ENCODE measurements at places on chromosomes 16 and 17.

DNA sequence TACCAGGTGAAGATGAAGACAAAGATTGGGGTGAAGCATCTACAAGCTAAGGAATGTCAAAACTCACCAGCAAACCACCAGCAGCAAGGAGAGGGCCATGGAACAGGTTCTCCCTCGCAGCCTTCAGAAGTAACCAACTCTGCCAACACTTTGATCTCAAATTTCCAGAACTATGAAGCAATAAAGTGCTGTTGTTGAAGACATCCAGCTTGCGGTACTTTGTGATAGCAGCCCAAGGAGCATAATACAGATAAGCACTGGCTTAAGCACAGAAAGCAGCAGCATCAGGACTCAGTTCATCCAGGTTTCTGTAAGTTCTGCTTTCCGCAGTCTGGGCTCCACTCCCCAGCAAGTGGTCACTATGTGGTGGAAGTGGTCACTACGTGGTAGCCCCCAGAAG lies 16.0 kb upstream of the CDRT4 start:
- DNase-seq = no peak

- no peak for DNase-seq
These were observed 81.6 kb upstream of the CDC42EP4 start for GRCh38 chr17:73393381-73393780.

GRCh38 chr16:90019543-90020259 lies 445 bp upstream of the DBNDD1 start:
- no peak for DNase-seq

DNA sequence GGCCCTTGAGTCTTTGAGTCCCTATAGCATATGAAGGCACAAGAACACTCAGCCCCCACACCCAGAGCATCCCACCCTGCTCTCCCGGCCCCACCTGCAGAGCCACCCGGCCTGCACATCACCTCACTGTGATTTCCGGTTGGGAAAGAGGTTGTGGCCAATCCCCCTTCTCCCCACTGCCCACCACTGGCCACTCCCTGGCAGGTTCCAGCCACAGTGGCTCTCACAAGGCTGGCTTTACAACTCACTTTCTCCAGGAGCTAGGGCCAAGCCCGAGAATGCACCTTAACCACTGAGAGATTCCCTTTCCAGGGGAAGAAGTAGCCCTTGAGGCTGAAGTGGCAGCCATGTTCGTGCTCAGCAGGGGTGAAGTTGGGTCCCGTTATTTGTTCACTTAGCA lies 123.9 kb downstream of the C16orf78 start:
- no peak for DNase-seq

DNA sequence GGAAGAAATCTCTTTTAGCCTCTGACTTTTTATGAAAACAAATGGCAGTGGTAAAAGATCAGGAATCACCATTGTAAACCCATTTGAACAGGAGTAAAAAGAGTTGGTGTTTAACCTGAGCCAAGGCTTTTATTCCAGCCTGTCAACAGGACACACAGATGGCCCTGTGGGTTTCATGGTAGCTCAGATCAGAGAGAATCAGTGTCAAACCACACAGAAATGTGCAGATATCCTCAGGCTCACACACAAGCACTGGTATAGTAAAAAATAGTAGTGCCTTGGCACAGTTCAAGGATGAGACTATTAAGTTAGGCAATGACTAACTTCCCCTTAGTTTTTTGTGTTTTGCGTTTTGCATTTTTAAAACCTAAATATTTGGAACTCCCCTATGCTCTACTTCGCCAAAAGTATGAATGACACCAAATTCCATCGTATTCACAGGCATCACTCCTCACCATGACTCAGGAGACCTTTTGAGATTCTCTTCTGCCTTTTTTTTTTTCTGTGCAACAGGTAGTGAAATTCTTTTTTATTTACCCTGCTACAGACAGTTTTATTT lies 1200.0 kb downstream of the CDH11 start:
- no peak for DNase-seq

- DNase-seq = no peak
These were observed 126.0 kb upstream of the GOT2 start for GRCh38 chr16:58859958-58860669.

DNA sequence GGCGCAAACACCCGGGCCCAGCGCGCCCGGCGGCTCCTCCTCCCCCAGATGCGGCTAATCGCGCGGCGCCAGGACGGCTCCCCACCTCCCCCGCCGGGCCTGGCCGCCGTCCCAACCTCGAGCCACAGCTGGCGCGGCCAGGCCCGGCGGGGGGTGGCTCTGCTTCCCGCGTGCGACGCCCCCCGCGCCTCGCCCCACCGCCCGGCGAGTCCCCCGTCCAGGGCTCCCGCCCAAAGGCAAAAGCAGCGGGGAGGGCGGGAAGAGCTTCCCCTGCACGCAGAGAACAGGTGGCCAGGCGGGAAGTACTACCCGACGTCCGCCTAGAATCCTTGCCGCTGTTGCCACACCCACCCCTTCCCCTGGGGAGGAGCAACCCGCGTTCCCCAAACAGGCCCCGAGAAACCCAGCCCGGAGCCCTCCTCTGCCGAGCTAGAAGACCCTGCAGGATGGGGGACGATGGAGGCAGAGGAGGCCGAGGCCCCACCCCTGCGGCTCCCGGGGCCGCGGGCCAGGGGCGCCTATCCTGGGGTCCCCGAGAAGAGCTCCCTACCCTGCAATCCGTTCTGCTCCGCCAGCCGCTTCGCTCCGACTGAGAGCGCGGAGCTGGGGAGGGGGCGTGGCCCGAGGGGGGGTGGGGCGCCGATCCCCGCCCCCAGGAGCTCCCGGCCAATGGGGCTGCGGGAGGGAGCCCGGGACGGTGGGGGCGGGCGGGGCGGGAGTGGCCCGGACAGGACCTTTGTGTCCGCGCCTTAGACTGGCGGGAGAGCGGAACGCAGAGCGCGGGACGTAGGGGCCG lies at the start of gene CARHSP1:
TSS of gene CARHSP1 (minus strand) at position 591 of the 796 bp plus-strand sequence. CDS start 9,678 bp downstream, outside the sequence.
- peak; percentile 82 for DNase-seq

- no peak for DNase-seq
These were observed 15.0 kb downstream of the CA10 start for GRCh38 chr17:52143542-52143941.

DNA sequence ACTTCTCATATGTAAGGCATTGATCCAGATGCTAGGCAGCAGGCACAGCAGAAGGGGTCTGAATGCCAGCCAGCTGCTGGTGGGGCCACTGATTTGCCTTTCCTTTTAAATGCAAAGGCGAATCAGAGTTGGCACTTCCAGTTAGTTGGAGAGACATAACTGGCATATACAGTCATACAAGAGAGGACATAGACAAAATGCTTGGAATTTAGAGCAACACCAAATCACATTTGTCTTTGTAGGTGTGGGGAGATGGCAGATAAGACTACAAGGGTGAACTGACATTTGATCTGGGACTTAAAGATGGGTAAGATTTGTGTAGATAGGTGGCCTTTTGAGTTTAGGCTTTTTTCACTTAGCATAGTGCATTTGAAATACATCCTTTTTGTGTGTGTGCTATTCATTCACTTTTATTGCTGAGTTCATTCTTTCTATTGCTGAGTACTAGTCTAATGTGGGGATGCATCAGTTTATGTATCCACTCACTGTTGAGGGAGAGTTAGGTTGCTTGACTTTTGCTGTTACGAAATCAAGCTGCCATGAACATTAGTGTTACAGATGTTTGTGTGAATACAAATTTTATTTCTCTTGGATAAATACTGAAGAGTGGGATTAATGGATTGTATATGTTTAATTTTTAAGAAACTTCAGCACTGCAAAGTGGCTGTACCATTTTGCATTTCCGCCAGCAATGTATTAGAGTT lies 74.1 kb downstream of the SPECC1 start:
- DNase-seq = no peak

DNA sequence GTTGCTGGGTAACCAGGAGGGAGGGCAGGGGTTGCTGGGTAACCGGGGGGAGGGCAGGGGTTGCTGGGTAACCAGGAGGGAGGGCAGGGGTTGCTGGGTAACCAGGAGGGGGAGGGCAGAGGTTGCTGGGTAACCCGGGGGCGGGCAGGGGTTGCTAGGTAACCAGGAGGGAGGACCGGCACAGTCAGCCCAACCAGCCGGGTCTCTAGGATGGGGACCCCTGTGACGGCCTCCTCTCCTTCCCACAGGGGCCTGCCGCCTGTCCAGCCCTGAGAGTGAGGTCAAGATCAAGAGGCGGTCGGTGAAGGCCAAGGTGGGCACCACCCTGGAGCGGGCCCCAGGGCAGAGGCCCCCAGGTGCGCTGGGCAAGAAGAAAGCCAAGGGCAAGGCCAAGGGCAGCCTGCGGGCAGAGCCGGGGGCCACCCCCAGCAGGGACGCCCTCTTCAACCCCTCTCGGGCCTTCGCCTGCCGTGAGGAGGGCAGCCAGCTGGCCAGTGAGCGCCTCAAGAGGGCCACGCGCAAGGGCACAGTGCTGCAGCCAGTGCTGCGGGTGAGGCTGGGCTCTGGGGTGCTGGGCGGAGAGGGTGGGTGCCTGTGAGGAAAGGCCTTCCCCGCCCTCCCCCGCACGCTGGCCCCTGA lies 54.6 kb downstream of the ACTG1 start:
- DNase-seq = no peak

DNA sequence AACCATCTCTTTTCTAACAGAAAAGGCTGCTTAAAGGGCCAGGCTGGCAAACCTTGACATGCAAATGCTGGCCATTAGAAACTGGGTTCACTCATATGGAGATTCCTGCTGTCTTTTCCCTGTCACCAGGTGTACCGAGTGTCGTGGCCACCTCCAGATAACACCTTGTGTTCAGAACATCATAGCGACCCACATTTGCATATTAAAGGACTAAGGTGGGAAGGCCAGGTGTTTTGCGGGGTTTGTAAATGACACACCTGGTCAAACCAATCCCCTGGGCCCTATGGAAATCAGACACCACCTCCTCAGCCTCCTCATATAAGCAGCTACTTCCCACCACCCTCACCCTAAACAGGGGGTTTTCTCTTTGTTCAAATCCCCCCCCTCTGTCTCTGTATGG lies 2.5 kb upstream of the AIPL1 start:
- DNase-seq = no peak

- DNase-seq = no peak
These were observed 100.6 kb downstream of the ENGASE start for GRCh38 chr17:79174905-79175856.

DNA sequence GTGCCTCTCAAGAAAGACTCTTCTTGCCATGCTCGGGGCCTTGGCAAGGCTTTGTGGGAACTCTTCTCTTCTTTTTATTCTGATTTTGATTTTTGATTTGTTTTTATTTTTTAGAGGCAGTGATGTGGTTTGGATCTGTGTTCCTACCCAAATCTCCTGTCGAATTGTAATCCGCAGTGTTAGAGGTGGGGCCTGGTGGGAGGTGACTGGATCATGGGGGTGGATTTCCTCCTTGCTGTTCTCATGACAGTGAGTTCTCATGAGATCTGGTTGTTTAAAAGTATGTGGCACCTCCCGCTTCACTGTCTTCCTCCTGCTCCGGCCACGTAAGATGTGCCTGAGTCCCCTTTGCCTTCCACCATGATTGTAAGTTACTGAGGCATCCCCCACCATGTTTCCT lies 281.4 kb downstream of the CPPED1 start:
- DNase-seq = no peak

Data from stimulated activated CD4-positive, alpha-beta T cell treated with anti-CD3 and anti-CD28 coated beads, TNF-alpha, amount 100 ng/mL, for 24 hours (primary cell).